ENCODE measurements at places on chromosomes 4 and X.

DNA sequence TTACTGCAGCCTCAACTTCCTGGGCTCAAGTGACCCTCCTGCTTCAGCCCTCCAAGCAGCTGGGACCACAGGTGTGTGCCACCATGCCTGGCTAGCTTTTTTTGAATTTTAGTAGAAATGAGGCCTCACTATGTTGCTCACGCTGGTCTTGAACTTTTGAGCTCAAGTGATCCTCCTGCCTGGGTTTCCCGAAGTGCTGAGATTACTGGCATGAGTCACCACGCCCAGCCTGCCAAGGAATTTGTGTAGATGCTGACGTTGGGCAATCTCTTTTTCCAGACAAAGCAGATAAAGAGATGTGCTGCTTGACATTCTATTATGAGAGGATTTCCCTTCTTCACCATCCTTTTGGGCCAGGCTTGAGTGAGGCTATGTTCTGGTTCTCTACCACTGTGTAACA lies 254.5 kb upstream of the RPS6KA3 start:
- DNase-seq: no peak

DNA sequence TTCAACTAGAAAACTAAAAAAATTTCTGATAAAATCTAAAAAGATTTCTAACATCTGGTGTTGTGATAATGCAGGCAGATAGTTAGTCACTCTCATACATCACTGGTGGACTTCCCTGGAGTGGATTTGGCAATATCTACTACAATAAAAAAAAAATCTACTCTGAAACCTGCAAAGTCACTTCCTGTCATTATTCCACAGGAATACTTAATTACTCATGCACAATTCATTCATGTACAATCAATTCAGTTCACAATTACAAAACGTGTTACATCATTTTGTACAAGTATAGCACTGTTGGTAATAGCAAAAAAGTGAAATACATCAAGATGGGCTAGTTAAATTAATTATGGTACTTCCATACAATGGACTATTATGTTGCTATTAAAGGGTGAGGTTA lies 16.5 kb upstream of the RHOH start:
- no peak for DNase-seq

GRCh38 chr4:93437991-93438390 lies 390.6 kb upstream of the ATOH1 start:
- DNase-seq: no peak

DNA sequence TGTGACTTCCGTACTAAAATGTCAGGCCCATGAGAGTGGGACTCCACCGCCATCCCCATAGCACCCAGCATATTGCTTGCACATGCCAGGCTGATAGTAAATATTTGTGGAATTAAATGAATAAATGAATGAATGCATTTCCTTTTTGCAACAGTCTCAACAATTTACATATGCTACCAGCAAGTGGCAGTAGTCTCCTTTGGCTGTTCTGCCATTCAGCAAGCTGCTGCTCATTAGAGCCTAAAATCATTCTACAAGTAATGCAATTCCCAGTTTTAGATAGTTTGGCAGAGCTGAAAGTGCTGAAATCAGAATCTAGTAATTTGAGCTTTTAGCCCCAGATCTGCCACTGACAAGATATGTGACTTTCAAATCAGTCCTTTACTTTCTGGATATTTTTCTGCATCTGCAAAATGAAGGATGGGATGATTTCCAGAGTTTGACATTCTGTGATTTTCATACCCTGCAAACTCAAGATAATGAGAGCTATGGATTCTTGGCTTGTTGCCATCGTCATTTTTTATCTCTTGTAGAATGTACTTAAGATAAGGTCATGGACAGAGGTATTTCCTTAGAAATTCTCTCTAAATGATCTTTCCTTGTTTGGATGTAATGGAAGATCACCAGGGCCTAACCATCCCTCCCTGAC lies 35.7 kb upstream of the INTS6L start:
- no peak for DNase-seq

GRCh38 chrX:7179446-7179845 lies 31.5 kb upstream of the PUDP start:
- no peak for DNase-seq

DNA sequence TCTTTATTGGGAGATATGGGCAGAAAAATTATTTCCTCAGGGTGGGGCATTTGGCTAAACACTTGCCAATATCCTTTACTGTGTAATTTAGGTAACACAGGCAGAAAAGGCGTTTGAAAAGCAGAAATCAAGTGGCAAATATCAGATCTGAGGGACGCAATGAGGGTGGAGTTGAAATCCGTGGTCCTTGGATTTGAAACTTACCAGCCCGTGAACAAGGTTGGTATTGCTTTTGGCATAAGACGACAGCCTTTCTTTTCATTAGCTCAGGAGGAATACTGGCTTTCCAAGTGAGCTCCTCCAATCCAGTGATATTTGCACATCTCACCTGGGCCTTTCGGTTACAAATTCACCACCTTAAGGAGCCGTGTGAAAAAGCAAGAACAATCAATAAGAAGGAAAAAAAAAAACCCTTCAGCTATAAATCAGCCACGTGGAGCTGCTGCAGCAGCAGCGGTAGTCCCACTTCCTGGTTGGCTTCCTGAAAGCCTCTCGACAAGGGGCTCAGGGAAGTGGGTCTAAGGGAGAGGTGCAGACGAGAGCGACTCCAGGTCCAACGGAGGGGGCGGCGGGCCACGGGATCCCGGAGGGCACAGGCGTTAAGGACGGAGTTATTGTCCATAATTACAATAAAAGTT lies 734 bp upstream of the GALNT7 start:
- no peak for DNase-seq

- DNase-seq: no peak
These were observed 44.3 kb downstream of the GASK1B start for GRCh38 chr4:158128540-158128939.

DNA sequence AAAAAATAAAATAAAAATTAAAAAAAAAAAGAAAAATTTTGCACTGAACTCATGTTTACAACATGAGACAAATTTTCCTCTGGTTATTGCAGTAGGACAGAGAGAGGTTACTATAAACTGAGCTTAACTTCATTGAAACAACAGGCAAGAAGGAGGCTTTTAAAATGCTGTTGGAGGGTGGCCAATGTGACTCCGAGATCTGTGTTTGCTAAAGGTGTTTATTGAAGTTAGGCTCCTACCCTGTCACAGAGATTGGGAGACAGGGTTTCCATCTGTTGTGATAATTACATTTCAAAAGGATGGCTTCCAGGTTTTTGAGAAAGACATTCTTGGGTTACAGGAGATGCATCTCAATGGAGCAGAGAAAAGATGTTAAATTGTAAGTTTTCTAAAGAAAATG lies 370.5 kb upstream of the HS3ST1 start:
- no peak for DNase-seq

DNA sequence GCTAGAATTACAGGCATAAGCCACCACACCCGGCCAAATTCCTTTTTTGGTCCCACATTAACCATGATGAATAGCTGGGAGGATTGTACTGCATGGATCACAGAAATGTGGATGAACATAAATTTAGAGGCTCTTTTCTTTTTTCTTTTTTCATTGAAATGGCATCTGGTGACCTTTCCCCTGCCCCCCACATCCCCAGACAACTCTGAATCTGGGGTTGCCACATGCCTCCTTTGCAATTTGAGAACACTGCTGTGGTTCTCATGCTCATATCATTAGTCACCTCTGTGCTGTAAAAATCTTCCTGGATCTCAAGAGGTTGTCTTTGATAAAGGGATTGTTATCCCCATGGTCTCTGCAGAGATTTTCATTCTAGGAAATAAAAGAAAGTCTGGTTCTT lies 22.8 kb upstream of the FMR1NB start:
- no peak for DNase-seq

- DNase-seq: no peak
These were observed 18.7 kb upstream of the RBMX start for GRCh38 chrX:136899221-136899620.

- DNase-seq: no peak
These were observed 43.5 kb downstream of the ASIC5 start for GRCh38 chr4:155822572-155822971.

- DNase-seq: no peak
These were observed 91.4 kb downstream of the CPXCR1 start for GRCh38 chrX:88838392-88838791.

- no peak for DNase-seq
These were observed 139.0 kb downstream of the ATG4A start for GRCh38 chrX:108230574-108230973.

GRCh38 chr4:138513535-138513934 lies 271.4 kb upstream of the SLC7A11 start:
- DNase-seq: no peak

DNA sequence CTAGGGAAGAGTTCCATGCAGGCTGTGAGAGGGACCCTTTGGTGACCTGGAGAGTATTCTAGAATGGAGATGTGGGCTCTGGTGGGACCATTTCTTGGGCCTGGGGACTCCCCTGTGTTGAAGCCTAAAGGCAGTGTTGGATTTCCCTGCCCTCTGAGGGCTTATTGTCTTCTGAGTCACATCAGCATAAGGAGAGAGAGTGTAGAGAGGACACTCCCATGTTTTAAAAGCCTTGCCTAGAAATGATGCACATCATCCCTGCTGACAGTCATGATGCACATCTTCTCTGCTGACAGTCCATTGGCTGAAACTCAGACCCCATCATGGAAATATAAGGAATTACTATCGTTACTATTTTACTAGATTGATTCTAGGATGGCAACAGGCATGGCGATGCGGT lies 51.9 kb downstream of the FAM114A1 start:
- DNase-seq: no peak

GRCh38 chr4:61203436-61203790 lies 3.3 kb downstream of the ADGRL3 start:
- no peak for DNase-seq

DNA sequence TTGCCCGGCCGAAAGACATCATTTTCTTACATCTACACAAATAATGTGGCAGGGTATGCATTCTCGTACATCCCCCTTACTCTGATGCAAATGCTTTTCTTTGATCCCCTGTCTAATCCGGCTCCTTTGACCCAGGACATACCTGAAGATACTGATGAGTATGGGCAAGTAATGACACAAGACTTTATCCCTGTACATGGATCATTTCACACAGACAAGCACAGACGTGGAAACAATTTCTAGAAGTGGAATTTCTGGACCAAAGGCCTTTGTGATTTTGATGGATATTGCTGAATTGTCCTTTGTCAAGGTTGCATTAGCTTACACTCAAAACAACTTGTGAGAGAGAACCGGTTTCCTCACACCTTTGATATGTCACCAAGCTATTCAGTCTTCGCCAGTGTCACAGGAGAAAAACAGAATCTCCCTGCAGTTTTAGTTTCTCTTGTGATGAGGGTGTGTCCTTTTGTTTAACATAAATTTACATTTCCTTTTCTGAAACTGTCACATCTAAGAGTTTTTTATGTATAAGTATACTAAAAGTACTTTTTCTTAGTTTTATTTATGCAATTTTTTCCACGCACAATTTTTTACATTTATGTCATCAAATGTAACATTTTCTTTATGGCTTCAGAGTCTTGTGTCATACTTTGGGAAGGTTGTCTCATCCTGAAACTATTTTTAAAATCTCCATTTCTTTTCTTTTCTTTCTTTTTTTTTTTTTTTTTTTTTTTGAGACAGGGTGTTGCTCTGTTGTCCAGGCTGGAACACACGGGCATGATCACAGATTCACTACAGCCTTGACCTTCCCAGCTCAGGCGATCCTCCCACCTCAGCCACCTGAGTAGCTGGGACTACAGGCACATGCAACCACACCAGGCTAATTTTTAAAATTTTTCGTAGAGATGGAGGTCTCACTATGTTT lies 25.2 kb downstream of the RWDD4 start:
- no peak for DNase-seq

- no peak for DNase-seq
These were observed 11.0 kb downstream of the VEGFC start for GRCh38 chr4:176781739-176782100.

- no peak for DNase-seq
These were observed 112.2 kb downstream of the AGTR2 start for GRCh38 chrX:116282751-116283150.

- DNase-seq: no peak
These were observed 62.1 kb downstream of the GALNTL6 start for GRCh38 chr4:171875291-171875690.

- DNase-seq: peak; percentile 41
These were observed at the start of gene GPM6B for GRCh38 chrX:13816643-13817627. Gene GPM6B (minus strand): TSS chrX:13817093. CDS start chrX:13816904, 189 bp downstream.

GRCh38 chr4:1992468-1993168 lies 16.2 kb downstream of the NELFA start:
- no peak for DNase-seq

DNA sequence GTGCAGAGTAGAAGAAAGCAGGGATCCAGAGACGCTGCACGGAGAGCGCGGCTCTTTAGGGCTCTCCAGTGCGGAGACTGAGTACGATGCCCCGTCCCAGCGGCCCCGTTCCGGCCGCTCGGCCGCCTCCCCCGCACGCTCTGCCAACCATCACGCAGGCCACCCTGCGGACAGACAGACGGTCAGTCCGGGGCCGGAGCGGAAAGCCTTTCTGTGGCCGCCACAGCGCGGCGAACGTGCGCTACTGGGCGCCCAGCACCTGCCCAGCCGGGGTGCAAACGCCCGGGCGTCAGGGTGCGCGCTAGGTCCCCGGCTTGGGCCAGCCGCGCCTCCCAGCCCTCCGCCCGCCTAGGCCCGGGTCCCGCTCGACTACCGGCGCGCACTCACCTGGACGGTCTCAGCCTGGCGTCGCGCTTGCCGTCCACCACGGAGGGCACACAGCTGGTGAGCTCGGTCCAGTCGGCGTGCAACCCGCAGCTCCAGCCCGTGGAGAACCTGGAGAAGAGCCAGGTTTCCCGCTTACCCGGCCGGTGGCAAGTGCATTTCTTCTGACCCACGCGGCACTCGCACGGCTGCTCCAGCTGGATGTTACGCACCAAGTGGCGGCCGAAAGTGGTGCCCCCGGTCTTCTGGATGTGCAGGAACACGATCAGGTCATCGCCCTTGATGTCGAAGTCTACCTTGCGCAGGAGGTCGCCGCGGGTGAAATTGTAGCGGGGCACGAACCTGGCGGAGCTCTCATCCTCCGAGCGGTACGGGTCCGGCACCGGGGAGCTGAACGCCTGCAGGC lies 1.8 kb downstream of the HS6ST2 start:
- no peak for DNase-seq

DNA sequence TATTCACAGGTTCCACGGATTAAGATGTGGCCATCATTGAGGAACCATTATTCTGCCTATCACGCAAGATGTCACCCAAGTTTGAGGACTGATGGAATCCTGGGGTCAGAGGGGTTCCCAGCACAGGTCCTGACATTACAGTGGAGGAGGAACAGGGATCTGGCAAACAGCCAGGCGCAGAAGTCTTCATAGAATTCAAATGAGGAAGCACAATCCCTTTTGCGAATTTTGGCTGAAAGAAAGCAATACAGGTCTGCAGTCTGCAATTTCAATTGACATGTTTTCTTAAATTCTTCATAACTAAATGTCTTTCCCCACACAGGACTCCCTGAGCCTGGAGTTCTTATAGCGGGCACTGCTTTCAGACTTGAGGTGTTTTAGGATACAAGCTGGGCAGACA lies 14.5 kb downstream of the DOCK11 start:
- no peak for DNase-seq

DNA sequence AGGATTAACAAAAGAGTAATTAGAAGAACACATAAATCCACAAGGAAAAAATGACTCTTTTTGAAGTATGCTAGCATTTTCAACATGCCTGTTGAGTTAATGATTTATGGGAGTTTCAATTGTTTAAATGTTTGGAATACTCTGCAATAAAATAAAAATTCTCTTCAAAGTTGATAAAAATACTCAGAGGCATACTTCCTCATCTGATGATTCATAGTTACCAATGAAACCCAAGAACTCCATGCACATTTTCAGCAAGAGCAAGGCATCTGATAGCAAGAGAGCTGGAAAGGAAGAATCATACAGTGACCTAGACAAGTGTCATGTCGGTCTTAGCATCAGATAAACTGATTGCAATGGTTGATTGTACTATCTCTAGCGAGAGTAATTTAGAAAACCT lies 443.7 kb upstream of the ATOH1 start:
- no peak for DNase-seq
